ENCODE measurements at places on chromosomes 7 and 10.

DNA sequence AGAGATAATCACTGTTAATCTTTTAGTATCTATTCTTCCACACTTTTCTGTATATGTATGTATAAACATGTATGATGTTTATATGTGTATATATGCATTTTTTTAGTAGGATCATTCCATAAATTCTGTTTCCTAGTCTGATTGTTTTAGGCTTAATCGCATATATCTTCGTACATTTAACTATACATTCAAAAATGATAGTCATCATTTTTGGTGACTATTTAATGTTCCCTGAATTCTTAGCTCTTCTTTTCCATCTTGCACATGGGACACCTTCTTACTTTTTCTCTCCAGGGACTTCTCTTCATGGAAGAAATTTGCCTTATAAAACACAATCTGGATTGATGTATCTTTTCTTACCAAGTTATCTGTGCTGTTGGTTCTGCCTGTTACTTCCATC, 42.1 kb downstream of the ZNF277 start:
- ATAC-seq: no peak

DNA sequence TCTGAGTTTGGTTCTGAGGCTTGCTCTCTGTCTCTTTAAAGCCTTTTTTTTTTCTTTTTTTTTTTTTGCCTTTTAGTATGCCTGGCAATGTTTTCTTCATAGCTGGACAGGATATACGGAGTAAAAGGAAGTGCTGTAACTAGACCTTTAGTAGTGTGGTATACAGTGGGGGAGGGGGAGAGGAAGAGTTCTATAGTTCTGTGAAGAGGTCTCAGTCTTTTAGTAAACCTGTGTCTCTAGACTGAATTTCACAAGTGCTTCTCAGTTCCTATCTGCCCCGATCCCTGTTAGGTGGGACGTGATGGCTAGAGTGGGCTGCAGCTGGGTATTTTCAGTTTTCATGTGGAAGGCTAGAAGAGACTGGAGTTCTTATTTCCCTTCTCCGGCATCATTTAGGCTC, 3.1 kb upstream of the ABCC2 start:
- ATAC-seq: peak; percentile 75

GRCh38 chr7:69654849-69655707, 56.8 kb downstream of the AUTS2 start:
- ATAC-seq: no peak

- ATAC-seq: no peak
Observed at GRCh38 chr7:80999100-80999499, 80.2 kb upstream of the SEMA3C start.

- no peak for ATAC-seq
Observed at GRCh38 chr7:42012786-42013360, 224.1 kb downstream of the GLI3 start.

- no peak for ATAC-seq
Observed at GRCh38 chr7:30848121-30848855, 63.4 kb upstream of the AQP1 start.

GRCh38 chr10:60237977-60238758, 151.5 kb downstream of the ANK3 start:
- peak; percentile 96 for ATAC-seq

DNA sequence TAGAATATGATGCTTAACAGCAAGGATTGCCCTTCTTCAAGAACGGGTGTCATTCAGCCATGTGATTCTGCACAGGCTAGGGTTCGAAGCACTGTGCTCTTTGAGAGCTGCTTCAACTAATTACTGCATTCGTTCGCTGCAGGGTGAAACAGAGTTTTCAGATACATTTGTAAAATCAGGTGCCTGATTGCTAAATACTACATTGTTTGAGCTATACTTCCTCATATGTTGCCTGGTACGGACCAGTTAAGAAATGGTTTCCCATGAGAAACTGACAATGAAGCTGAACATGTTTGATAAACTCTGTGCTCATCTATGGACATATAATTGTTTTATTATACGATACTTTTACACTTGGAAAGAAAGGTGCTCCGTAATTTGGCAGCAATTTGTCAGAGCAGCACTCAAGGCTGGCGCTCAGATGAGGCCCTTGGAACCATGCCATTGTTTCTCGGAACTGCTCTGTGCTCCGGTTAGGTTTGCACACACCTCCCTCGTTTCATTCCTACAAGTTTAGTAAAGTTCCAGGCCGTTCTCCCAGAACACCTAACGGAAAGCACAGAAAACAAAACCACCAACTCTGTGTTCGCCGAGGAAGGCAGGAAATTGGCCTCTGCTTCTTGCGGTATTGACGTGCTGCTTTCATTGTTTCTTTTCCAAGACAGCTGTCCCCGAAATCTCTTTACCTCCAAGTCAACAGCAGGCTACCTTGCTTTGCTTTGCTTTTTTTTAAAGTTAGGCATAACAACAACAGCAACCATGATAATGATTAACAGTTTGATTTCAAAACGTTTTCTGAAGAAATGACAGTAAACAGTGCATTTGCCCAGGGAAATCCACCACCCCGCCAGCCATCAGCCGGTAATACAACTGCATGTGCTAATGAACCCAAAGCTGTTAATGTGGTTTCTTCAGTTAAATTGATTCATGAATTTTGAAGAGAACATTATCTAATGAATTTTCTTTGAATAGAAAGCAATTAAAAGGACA, 206.9 kb downstream of the EBF3 start:
- ATAC-seq: no peak

DNA sequence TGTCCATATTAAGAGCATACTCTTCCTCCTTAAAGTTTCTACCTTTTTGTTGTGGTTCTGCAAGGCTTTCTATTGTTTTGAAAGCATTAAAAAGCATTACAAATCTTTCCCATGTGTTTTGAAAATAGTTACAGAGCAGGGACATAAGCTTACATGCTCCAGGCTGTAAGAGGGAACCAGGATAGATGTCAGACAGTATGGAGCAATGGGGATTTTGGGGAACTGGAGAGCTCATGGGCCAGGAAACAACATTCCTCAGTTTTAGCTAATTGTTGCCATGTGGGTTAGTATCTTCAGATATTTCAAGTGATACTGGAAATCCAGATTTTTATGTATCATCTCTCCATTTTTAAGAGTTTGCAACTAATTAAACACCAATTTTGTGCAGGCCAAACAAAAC, 3.5 kb downstream of the MDFIC start:
- ATAC-seq: no peak

- ATAC-seq: peak; percentile 59
Observed at GRCh38 chr7:35729061-35729783, 34.3 kb upstream of the HERPUD2 start.

DNA sequence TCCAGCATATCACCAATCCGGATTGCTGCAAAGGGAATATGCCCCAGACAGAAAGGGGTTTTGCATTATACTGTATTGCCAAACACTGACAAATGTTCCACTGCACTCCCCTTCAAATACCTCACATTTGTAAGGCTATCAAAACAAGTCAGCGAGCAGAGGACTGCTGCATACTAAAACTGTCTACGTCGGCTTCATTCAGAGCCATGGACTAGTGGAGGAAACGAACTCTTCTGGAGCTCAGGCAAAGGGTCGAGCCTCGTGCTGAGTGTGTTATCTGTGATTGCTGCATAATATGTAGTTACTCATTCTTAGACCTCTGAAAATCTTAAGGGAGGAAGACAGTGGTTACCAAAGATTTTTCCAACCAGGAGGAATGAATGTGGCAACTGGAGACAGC, 200.2 kb downstream of the DYNC1I1 start:
- ATAC-seq: no peak
